Calu3 (cell line): ENCODE measurements at places on chromosomes 3 and 15.

GRCh38 chr3:4751502-4752101 lies 227.6 kb upstream of the BHLHE40 start:
- peak; percentile 42 for DNase-seq

DNA sequence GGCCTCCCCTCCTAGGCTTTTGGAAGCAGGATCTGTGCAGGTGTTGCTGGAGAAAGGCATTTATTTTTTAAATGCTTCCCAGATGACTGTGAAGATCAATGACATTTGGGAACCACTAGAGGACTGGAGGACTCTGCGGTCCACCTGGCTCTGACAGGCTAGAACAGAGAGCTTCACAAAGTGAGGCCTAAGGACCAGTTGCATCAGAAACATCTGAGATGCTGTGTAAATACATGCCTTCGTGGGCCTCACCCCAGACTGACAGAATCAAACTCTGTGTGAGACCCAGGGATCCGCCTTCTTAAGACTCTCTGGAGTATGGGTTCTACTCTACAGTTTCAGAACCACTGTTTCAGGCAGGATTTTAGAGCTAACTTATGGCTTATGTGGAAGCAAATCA lies 105.0 kb upstream of the ICE2 start:
- DNase-seq = no peak

DNA sequence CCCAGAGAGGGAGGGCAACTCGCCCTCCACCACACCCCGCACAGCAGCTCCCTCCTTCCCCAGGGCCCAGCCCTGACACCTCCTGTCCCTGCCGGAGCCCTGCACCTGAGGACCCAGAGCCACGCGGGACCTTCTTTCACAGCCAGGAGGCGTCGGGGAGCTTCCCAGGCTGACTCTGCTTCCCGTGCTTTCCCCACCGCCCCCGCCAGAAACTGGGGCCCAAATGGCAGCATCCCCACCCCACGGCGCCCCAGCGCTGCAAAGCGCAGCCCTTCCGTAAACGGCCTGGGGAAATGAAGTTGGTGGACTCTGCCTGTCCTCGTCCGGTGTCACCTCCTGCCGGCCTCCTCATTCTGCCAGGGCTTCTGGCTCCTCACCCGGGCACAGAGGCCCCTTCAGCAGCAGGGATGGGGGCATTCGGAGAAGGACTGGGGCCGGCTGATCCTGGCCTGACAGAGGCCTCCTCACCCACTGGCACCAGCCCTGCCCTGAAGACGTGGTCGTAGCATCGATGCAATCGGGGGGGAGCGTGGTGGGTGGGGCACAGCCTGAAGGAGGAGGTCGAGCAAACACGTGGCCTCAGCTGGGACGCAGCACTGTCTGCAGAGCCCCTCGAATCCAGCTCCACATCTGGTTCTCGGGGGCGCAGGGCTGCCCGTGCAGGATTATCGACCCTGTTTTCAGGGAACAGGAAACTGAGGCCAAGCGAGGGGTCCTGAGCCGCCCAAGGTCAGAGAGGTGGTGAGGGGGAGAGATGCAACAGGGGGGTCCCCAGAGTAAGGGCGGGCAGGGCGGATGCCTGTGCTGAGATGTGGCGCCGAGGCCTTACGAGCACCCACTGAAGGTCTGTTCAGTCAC lies 235.4 kb downstream of the XXYLT1 start:
- no peak for DNase-seq

DNA sequence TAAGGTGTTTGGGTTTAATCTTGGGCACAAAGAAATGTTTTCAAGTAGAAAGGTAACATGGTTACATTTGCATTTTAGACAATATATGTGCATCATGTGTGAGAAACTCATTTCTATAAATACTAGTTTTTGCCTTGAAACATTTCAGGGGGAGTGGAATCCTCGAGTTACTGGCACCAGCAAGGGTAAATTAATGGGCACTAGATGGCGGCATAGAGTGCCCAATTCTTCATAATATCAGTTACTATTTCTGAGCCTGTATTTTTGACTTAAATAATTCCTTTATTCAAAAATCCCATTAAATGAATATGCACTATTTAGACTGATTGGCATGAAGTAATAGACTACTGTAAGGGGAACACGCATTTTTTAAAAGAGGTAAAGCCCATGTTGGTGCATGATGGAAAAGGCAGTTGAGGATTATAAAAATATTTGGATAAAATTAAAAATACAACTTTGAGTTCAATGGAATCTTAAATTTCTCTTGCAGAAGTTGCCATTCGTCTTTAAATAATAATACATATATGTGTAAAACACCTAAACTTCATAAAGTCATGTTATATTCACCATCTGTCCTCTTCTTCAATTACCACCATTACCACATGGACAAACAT lies 106.3 kb downstream of the ZBTB20 start:
- peak; percentile 42 for DNase-seq

DNA sequence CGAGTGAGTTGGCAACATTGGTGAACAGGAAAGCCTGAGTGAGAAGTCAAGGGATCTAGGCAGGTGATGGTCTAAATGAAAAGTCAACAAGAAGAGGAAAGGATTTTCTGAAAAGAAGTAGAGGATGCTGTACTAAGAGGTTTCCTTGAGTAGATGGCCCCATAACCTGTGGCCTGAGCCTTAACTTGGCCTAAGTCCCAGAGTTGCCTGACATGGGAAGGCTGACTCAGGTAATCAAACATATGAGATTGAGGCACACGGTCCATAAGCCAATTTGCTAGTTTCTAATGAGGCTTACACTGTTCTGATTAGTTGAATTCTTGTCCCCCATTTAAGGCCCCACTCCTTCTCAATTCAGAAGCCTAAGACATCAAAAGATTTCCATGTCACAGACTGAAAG lies 262.5 kb upstream of the LMCD1 start:
- no peak for DNase-seq

GRCh38 chr15:59691194-59691805 lies 2.2 kb upstream of the BNIP2 start:
- peak; percentile 66 for DNase-seq

DNA sequence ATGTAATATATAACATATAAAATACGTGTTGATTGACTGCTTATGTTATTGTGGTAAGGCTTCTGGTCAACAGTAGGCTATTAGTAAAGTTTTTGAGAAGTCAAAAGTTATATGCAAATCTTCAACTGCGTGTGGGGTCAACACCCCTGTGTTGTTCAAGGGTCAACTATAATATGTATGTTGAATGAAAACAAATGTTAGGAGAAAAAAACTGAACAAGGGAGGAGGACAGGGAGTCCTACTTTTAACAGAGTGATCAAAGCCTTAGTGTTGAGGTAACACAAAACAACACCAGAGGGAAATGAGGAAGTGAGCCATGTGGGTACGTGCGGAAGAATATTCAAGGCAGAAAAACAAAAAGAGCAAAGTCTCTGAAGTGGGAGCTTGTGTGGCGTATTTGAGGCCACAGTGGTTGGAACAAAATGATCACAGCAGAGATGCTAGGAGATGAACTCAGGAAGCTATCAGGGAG lies 62.5 kb downstream of the SFMBT1 start:
- DNase-seq = no peak

DNA sequence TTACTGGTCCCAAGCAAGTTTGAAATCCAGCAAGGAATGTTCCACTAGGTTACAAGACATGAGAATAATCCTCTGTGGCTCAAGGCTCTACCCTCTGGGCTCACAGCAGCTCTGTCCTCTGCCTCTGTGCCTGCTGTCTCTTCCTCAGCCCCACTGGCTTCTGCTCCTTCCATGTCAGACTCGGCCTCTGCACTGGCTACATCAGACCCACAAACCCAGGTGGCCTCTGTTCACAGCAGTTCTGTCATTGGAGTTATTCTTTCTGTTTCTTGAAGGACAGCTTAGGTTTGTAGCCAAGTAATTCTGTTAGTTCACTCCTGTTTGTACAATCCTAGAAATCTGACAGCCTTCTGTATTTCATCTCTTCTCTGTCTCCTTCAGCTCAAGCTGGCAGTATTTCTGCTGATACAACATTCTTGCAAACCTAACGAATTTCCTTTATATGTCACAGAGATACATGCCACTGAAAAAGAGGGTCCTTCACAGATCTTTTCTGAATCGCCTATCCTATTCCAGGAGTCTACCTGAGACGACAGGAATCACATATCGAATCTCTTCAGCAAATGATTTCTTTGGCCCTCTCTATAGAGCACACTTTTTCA lies 227.8 kb upstream of the PLSCR5 start:
- DNase-seq = no peak

- no peak for DNase-seq
Measured at GRCh38 chr3:17749705-17750293, 7.4 kb upstream of the TBC1D5 start.

GRCh38 chr3:71979175-71979574 lies 194.2 kb upstream of the PROK2 start:
- DNase-seq = no peak

GRCh38 chr3:9673082-9673481 lies 23.8 kb downstream of the MTMR14 start:
- no peak for DNase-seq

GRCh38 chr3:38347421-38348200 lies 1.0 kb downstream of the XYLB start:
- DNase-seq = peak; percentile 5

- no peak for DNase-seq
Measured at GRCh38 chr15:32733281-32733680, 15.5 kb downstream of the GREM1 start.

DNA sequence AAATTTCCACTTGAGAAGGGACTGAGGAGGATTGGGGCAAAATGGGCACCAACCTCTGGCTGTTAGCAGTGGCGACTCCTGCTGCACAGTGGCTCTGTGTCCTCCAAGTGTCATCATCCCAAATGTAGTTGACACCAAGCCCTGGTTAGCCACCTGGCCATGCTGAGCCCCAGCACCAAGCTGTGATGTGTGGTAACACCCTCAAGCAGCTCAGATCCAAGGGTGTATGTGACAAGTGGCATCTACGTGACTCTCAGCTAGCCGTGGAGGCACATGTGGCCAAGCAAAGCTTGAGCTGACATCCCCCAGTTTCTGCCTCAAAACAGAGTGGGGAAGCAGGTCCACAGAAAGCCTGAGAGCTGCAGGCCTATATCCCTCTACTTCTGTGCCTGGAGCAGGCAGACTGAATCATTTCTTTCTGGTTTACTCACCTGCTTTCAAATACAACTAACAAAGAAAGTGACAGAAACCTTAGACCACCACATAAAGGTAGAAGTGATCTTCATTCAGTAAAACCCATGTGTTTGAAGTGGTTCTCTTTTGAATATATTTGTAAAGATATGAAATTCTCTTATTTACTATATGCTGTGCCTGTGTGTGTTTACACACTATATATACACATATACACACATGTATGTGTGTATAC lies 40.0 kb downstream of the FOXP1 start:
- DNase-seq = no peak

DNA sequence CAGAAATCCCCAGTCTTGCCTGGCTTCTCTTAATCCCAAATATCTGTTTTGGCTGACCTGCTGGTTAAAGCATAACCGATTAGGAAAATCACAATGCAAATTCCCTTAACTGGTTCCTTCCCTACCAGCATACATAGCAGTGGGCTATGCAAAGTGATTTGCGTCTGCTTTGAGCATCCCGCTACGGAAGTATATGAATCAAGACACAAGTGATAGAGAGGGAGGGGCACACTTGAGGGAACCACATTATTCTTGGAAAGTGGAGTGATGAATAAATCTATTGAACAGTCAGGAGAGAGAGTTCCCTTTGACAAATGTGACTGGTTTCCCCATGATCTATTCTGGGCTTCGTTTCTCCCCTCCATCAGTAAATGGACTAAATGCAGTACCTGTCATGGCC lies 119.6 kb upstream of the C15orf61 start:
- no peak for DNase-seq

GRCh38 chr15:92095693-92096092 lies 242.2 kb downstream of the SLCO3A1 start:
- no peak for DNase-seq

DNA sequence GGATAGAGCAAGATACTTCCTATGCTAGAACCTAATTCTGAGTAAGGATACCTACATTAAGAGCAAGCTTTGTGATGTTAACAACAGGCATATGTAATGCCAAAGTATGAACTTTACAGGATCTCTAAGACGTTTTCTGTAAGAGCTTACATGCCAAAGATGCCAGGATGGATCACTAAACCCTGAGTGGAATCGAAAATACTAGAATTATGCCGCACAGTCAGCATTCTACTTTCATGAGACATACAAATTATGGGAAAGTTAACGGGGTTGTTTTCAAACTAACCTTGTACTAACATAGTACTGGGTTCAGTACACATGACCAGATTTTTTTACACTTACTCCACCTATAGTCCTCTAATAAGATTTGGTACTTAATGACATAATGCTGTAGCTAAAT lies 55.1 kb downstream of the AAGAB start:
- no peak for DNase-seq

DNA sequence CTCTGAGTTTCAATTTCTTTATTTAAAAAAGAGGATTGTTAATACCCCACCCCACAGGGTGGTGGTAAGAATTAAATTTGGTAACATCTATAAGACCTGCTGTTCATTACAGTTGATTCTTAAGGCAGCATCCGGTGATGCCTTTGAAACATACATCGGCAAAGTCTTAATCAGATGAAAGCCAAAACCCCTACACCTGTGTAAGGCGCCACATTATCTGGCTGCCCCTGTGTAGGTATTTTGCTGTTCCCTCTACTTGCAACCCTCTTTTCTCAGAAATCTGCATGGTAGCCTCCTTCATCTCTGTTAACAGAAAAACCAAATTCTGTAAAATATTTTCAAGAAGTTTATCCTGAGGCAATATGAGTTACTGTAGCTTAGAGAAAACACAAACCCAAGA lies 90.0 kb downstream of the ST6GAL1 start:
- no peak for DNase-seq

- DNase-seq = no peak
Measured at GRCh38 chr3:73827204-73827603, 202.5 kb upstream of the PDZRN3 start.

- DNase-seq = no peak
Measured at GRCh38 chr3:184158404-184158803, 3.2 kb downstream of the DVL3 start.

- no peak for DNase-seq
Measured at GRCh38 chr15:93587059-93587521, 498.1 kb upstream of the RGMA start.

GRCh38 chr15:100623301-100623700 lies 20.9 kb downstream of the ASB7 start:
- no peak for DNase-seq

GRCh38 chr3:7112523-7113056 lies 251.7 kb downstream of the GRM7 start:
- no peak for DNase-seq

GRCh38 chr15:30928076-30928475 lies 24.4 kb downstream of the FAN1 start:
- DNase-seq = no peak

DNA sequence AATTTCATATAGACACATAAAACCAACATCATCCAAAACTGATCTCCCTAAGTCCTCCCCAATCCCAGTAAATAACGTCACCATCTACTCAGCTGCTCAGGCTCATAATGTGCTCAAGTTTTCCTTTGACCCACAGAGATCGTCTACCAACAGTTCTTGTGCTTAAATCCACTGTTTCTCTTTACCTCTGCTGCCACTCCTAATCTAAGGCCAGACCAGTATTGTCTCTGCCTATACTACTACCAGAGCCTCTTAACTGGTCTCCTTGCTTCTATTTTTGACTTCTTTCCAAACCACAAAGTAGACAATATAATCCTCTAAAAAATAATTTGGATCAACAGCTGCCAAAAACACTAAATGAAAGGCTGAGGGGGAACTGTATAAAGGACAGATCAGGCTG lies 65.3 kb downstream of the CLASP2 start:
- DNase-seq = no peak

- peak; percentile 81 for DNase-seq
Measured at GRCh38 chr15:74768771-74769342, 13.0 kb upstream of the CSK start.
